ENCODE measurements at places on chromosomes 7 and 10.

GRCh38 chr10:106446920-106447319, 717.6 kb downstream of the SORCS1 start:
- no peak for DNase-seq

- DNase-seq: no peak
These were observed 227.6 kb downstream of the RPS24 start for GRCh38 chr10:78261291-78261690.

DNA sequence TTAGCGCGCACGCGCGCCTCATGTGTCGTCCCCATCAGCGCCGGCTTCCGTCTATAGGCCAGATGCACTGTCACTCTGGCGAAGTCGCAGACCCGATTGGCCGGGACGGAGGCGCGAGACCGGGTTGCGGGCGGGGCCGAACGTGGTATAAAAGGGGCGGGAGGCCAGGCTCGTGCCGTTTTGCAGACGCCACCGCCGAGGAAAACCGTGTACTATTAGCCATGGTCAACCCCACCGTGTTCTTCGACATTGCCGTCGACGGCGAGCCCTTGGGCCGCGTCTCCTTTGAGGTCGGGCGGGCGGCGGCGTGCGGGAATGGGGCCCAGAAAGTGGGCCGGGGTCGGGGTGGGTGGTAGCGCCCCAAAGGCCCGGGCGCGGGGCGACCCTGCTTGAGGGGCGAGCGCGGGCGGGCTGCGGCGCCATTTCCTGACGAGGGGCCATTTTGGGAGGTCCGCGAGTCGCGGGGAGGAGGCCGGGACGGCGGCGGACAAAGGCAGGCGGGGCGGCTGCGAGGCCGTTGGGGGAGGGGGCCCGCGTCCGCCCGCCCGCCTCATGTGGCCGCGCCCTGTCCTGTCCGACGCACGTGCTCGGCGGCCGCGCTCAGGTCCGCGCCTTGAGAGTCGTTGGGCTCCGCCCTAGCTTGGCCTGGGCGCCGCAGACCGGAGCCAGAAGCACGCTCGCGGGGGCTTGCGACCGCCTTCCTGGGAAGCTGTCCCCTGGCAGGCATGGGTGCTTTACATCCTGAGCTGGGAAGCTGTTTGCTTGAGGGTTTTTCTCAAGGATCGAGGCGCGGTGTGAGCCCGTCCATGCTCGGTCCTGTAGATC, at the start of gene PPIA:
PPIA (plus strand) TSS at position 178 of the 825 bp plus-strand sequence; CDS start at position 222, 44 bp downstream.
- peak; percentile 97 for DNase-seq

DNA sequence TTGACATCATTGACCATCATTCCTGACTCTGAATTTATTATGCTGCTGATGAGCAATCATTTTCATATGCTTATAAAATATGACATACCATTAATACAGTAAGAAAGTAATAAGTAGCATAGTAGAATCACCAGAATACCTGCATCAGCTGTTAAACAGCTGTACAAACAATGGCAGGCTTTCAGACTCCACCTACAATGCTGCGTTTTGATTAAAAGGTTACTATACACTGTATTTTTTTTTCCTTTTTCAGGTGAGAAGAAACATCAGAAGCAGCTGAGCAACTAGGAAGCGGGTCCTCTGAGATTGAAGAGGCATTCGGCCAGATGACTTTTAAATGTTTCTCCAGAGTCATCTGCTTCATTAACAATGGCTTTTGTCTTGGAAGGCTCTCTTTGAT, 7.1 kb downstream of the ASNS start:
- DNase-seq: no peak

Measured in forelimb muscle (tissue), 1 donor.